ENCODE measurements at places on chromosomes 2 and 18. TPM values are rescaled to one million over a fixed set of nuclear protein-coding genes. Genes with fewer than 3 reads are reported as not detected.

DNA sequence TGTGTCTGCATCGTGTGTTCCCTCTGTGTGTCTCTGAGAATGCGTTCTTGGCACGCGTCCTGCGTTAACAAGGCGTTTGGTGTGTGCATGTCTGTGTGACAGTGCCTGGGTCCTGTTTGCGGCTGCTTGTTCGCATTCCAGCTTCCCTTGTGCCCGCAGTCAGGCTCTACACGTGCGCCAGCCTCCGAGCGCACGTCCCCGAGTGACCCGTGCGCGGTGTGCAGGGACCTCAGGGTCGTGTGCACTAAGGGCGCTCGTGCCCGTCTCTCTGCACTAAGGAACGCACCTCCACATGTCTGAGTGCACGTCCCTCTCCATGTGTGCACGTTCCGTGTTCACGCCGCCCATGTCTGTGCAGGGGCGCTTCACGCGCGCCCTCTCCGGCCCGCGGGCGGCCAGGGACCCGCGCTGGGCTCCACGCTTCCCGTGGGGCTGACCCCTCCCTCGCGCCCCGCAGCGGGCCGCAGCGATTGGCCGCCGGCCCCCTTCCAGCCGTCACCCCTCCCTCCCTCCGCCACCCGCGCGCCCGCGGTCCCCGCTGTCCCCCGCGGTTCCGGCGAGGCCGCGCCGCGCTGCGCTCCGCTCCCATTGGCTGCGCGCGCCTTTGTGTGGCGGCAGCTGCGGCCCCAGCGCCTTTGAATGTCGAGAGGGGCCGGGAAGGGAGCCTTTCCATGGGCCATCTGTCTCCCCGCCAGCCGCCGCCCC, 229.4 kb downstream of the HAUS1 start:
- H3K36me3 ChIP-seq = peaks cover 7% of the 10 kb centered on the region
- H3K27ac ChIP-seq = no peak overlapping the region
- H3K27me3 ChIP-seq = peaks cover 78% of the 10 kb centered on the region
- peak overlapping the region; percentile 68 for H3K4me3 ChIP-seq

Gene CCDC68
- 0.13 TPM for total RNA-seq

- no peak overlapping the region for H3K27ac ChIP-seq
- H3K4me3 ChIP-seq = no peak overlapping the region
- DNase-seq = no peak
- H3K36me3 ChIP-seq = no peaks in the 10 kb centered on the region
Measured at GRCh38 chr2:181836583-181836982, 54.9 kb upstream of the ITPRID2 start.

- no peak for DNase-seq
- H3K4me1 ChIP-seq = no peaks in the 10 kb centered on the region
- H3K27me3 ChIP-seq = no peaks in the 10 kb centered on the region
- no peak overlapping the region for H3K4me3 ChIP-seq
- no peaks in the 10 kb centered on the region for H3K36me3 ChIP-seq
Measured at GRCh38 chr18:52130624-52131301, 209.2 kb upstream of the DCC start.

DNA sequence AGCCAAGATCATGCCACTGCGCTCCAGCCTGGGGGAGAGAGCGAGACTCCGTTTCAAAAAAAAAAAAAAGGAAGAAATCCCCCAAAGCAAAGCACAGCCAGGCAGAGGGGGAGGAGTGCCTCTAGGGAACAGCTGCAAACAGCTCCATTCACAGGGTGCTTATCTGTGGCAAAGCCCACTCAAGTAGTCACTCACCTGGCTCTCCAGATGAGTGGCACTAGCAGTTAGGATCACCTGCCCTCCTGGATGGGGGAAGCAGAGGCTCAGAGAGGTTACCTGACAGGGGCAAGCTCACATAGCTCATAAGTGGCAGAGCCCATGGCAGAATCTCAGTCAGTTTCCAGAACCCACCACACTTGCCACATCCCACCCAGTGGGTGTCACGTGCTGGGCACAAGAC, 30.3 kb downstream of the TFCP2L1 start:
- H3K27ac ChIP-seq = no peak overlapping the region
- no peak for DNase-seq
- peaks cover 2% of the 10 kb centered on the region for H3K4me1 ChIP-seq
- peaks cover 4% of the 10 kb centered on the region for H3K27me3 ChIP-seq
- H3K36me3 ChIP-seq = no peaks in the 10 kb centered on the region

Gene ALK
- not detected for total RNA-seq

Gene SCG2
- 0.15 TPM for total RNA-seq

DNA sequence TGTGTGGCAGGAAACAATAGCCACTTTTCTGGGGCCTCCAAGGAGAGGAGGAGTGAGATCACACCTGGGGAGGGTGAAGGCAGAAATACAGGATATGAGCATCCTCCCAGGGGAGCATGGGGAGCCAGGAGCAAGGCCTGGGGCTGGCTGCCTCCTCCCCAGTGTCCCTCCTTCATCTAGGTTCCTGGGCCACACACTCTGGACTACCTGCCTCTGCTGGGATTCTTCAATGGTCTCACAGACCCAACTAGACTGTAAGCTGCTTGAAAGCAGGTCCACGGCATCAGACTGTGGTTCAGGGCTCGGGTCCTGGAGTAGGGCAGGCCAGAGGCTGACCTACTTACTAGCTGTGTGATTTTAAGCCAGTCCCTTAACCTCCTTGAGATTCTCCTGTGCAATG, 94.0 kb downstream of the MCFD2 start:
- no peak for DNase-seq
- no peaks in the 10 kb centered on the region for H3K36me3 ChIP-seq
- H3K4me1 ChIP-seq = no peaks in the 10 kb centered on the region
- peaks cover 9% of the 10 kb centered on the region for H3K27me3 ChIP-seq
- H3K27ac ChIP-seq = no peak overlapping the region

DNA sequence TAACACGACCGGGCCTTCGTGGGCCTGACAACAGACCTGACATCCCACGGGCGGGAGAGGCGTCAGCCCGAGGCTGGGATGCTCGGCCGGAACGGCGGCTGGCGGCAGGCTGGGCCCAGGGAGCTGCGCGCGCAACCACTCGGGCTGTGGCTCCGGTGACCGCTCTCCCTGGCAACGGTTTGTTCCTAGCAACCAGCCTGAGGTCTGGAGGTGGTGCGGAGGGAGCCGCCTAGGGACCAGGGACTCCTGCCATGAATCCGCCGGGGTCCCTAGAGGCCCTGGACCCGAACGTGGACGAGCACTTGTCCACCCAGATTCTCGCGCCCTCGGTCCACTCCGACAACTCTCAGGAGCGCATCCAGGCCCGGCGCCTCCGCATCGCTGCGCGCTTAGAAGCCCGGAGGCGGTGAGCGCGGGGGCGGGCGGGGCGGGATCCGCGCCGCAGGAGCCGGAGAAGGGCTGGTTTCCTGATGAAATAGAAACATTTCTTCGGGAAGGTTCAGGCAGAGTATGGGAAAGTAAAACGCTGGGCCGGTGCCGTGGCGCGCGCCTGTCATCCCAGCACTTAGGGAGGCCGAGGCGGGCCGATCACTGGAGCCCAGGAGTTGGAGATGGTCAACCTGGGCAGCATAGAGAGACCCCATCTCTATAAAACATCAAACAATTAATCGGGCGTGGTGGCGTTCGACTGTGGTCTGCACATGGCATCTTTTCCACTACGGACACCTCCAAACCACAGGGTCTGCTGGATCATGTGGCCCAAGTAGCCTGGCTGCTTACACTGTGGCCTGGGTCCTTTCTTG, at the start of gene DRC1:
DRC1 (plus strand) TSS at position 182 of the 803 bp plus-strand sequence; CDS start at position 252, 70 bp downstream.
- peaks cover 1% of the 10 kb centered on the region for H3K36me3 ChIP-seq
- H3K4me3 ChIP-seq = no peak within 1 kb of the TSS
- H3K27ac ChIP-seq = no peak within 1 kb of the TSS
- H3K27me3 ChIP-seq = peaks cover 7% of the 10 kb centered on the region

- H3K27me3 ChIP-seq = peaks cover 28% of the 10 kb centered on the region
- peaks cover 10% of the 10 kb centered on the region for H3K4me1 ChIP-seq
- H3K27ac ChIP-seq = no peak overlapping the region
Measured at GRCh38 chr2:237651761-237652160, 24.4 kb downstream of the LRRFIP1 start.

- no peak overlapping the region for H3K4me3 ChIP-seq
- no peaks in the 10 kb centered on the region for H3K27me3 ChIP-seq
- H3K4me1 ChIP-seq = peaks cover 7% of the 10 kb centered on the region
- no peak for DNase-seq
- H3K27ac ChIP-seq = no peak overlapping the region
Measured at GRCh38 chr2:45992021-45992740, 305.0 kb upstream of the EPAS1 start.

Gene CYP26B1
- total RNA-seq = not detected

Gene GALNT14
- not detected for total RNA-seq

DNA sequence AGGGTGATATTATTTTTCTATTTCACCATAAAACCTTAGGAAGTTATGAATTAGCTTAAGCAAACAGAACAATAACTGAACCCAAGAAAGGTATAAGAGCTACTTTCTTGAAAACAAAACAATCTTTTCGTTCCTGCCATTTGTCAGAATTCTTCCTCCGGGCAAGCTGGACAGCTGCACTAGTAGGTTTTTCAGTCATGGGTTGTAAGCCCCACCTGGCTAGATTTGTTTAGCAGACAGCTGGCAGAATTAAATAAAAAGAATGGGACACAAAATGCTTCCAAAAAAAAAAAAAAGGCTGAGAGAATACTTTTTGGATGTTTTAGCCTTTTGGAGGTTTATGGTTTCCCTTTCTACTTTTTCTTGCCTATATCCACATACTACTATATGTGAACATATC, 694.1 kb downstream of the ARHGAP15 start:
- no peaks in the 10 kb centered on the region for H3K4me1 ChIP-seq
- no peak for DNase-seq
- H3K27me3 ChIP-seq = peaks cover 7% of the 10 kb centered on the region
- H3K36me3 ChIP-seq = no peaks in the 10 kb centered on the region

DNA sequence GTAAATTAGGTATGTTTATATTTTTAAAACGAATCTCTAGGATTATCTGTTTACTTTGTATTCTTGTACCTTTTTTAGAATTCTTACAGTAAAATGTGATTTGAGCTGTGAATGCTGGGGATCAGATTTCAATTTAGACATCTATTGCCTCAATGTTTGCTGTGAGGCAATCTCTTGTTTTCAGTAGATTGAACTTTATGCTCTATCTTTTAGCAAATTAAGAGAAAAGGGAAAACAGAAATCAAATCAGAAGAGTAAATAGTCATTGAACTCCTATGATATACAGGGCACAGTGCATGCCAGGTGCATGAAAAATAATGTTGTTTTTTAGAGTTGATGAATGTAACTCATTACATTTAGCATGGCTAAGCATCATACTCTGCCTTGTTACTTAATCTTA, 39.5 kb downstream of the ZC3H6 start:
- H3K27me3 ChIP-seq = no peaks in the 10 kb centered on the region
- no peak overlapping the region for H3K27ac ChIP-seq
- H3K4me1 ChIP-seq = no peaks in the 10 kb centered on the region
- DNase-seq = no peak

DNA sequence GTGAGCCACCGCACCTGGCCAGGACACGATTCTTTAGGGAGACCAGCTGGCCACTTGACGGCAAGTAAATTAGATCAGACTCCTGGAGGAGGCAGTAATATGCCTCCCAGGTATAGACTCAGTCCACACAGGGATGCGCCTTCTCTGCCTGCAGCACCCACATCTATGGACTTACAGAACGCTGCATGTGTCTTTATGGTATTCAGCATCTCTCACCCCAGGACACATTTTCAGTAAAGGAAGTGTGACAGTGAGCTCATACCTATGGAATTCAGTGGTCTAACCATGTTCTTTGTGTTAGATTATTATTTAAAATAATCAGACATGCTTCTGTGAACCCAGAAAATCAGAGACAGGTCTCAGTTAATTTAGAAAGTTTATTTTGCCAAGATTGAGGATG, 5.9 kb upstream of the NARS1 start:
- peaks cover 17% of the 10 kb centered on the region for H3K4me1 ChIP-seq
- no peak overlapping the region for H3K4me3 ChIP-seq
- peaks cover 9% of the 10 kb centered on the region for H3K36me3 ChIP-seq
- no peaks in the 10 kb centered on the region for H3K27me3 ChIP-seq
- DNase-seq = no peak
- no peak overlapping the region for H3K27ac ChIP-seq

Gene SEMA4C
- 22.5 TPM for total RNA-seq

Gene CFAP65
- not detected for total RNA-seq

DNA sequence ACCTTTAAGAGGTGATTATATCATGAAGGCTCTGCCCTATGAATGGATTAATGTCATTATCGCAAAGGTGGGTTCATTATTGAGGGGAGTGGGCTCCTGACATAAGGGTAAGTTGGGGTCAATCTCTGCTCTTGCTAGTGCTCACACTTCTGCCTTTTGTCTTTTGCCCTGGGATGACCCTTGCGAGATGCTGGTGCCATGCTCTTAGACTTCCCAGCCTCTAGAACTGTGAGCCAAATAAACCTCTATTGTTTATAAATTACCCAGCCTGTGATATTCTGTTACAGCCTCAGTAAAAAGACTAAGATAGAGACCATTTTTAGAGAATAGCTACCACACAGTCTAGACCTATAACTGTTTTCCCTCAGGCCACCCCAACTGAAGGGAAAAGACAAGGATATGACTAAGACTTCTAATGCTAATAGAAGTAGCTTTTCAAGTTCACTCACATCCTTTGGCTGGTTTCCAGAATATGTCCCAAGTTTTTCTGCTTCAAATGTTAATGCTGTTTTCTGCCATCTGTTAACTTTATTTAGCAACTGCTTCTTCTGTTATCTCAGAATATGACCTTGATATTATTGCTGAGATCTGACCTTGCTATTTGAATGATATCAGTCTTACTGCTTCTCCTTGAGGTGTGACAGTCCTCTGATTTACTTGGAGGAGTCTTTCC, 65.1 kb upstream of the STAM2 start:
- H3K4me1 ChIP-seq = peaks cover 3% of the 10 kb centered on the region
- H3K4me3 ChIP-seq = no peak overlapping the region
- DNase-seq = no peak
- peaks cover 2% of the 10 kb centered on the region for H3K27me3 ChIP-seq

Gene ACMSD
- not detected for total RNA-seq

- peaks cover 3% of the 10 kb centered on the region for H3K36me3 ChIP-seq
- no peaks in the 10 kb centered on the region for H3K27me3 ChIP-seq
- H3K27ac ChIP-seq = no peak overlapping the region
- peaks cover 48% of the 10 kb centered on the region for H3K4me1 ChIP-seq
- no peak for DNase-seq
Measured at GRCh38 chr2:136319237-136319636, 201.3 kb upstream of the CXCR4 start.

- no peak for DNase-seq
- no peaks in the 10 kb centered on the region for H3K27me3 ChIP-seq
- peaks cover 93% of the 10 kb centered on the region for H3K36me3 ChIP-seq
- peak overlapping the region; percentile 71 for H3K27ac ChIP-seq
- H3K4me3 ChIP-seq = peak overlapping the region; percentile 46
Measured at GRCh38 chr2:113178069-113178746, 4.4 kb downstream of the PSD4 start.

GRCh38 chr2:213015387-213016165, 135.8 kb downstream of the IKZF2 start:
- H3K36me3 ChIP-seq = peaks cover 6% of the 10 kb centered on the region
- peak; percentile 65 for DNase-seq
- peak overlapping the region; percentile 5 for H3K4me3 ChIP-seq
- peaks cover 42% of the 10 kb centered on the region for H3K4me1 ChIP-seq
- H3K27ac ChIP-seq = peak overlapping the region; percentile 70
- peaks cover 27% of the 10 kb centered on the region for H3K27me3 ChIP-seq

GRCh38 chr2:42372474-42373200, 11.6 kb upstream of the COX7A2L start:
- no peaks in the 10 kb centered on the region for H3K27me3 ChIP-seq
- H3K27ac ChIP-seq = no peak overlapping the region
- no peaks in the 10 kb centered on the region for H3K36me3 ChIP-seq
- H3K4me3 ChIP-seq = no peak overlapping the region

Gene SH2D6
- total RNA-seq = 0.43 TPM

Gene DNAH7
- total RNA-seq = not detected
